ENCODE measurements at places on chromosomes 4 and X.

- DNase-seq = no peak
Measured at GRCh38 chr4:681736-682451, 7.1 kb downstream of the SLC49A3 start.

GRCh38 chrX:28487818-28488217, 99.4 kb upstream of the IL1RAPL1 start:
- DNase-seq = no peak

GRCh38 chr4:133129237-133129636, 19.9 kb upstream of the PCDH10 start:
- no peak for DNase-seq

GRCh38 chr4:120096508-120097297, 30.1 kb upstream of the MAD2L1 start:
- DNase-seq = no peak

DNA sequence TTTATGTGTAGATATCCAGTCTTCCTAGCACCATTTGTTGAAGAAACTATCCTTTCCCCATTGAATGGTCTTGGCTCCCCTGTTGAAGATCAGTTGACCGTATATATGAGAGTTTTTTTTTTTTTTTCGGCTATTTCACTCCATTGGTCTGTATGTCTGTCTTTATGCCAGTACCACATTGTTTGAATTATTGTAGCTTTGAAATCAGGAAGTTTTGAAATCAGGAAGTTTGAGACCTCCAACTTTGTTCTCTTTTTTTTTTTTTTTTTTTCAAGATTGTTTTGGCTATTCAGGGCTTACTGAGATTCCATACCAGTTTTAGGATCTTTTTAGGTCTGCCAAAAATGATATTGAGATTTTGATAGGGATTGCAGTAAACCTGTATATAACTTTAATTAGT, 4.3 kb upstream of the SCD5 start:
- peak; percentile 30 for DNase-seq

DNA sequence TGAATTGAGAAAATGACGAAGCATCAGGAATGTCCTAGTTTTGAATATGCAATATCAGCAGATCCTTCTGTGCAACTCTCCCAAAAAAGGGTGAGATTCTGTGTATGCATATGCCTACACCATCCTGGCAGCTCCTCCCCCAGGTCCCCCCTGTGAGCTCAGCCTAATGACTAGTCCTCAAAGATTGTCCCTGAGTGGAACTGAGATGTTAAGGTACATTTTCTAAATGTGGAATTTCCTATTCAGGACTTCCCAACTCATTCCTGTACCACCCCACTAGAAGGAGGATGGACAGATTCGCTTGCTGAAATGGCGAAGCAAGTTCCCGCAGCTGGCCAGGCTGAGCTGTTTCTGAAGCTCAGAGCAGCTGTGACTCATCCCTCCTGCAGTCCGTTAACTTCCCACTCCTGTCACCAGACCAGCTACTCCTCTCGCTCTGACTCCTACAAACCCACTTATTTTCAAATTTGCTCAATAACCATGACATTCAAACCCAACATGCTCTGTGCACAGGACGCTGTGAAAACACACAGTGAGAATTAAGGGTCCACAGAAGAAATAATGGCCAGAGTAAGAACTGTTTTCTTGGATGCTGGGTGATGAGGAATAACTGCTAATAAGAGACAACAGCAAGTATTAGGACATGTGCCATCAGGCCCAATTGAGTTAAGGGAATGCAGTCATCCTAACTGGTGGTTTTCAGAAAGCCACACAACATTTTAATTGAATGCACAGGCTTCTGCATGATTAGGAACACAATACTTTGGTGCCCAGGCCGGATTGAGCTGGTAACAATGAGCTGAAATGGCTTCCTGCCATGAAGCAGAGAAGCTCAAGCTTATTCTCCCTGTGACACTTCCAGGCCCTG, 40.0 kb upstream of the IRF2 start:
- peak; percentile 90 for DNase-seq

DNA sequence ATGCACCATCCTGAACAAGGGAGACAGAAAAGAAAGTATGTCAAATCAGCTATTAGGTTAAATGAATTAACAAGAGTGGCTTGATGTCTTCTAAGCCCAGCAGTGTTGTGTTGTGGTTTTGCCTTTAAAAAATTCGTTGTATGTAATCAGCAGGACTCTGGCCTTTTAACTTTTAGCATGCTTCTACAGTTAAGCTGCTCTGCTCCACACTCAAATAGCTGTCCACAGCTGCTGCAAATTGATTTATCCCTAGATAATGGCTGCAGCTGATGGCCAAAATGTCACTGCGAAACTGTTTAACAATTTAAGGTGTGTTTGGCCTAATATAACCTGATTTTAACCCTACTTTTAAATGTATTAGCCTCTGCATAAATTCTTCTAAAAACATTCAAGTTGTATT, 85.8 kb downstream of the CXXC4 start:
- no peak for DNase-seq

GRCh38 chr4:147108409-147108808, 162.7 kb upstream of the TTC29 start:
- DNase-seq = no peak

- DNase-seq = no peak
Measured at GRCh38 chr4:164614329-164614728, 139.6 kb upstream of the SMIM31 start.

DNA sequence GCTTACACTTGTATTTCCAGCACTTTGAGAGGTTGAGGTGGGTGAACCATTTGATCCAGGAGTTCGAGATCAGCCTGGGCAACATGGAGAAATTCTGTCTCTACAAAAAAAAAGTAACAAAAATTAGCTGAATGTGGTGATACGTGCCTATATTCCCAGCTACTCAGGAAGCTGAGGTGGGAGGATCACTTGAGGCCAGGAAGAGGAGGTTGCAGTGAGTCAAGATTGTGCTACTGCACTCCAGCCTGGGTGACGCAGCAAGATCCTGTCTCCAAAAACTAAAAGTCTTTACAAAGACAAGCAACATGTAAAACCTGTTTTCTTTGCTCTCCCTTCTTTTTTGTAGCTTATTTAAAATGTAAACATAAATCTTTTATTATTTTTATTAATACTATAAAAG, 1156.1 kb downstream of the FAT4 start:
- no peak for DNase-seq

DNA sequence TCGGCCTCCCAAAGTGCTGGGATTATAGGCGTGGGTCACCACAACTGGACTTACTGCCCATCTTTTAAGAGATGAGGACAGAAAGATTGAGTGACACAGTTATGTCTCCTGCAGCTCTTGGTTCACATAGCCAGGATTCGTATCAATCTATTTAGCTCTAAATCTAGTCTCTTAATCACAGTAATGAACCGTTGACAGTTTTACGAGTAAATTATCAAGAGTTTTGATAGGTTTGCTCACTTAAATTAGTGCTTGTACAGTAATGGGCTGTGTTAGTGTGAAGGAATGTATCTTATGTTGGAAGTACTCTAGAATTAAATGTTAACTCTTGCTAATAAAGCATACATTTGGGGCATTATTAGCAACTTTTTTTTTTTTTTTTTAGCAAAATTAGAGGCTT, 105.7 kb downstream of the PTTG2 start:
- DNase-seq = no peak

DNA sequence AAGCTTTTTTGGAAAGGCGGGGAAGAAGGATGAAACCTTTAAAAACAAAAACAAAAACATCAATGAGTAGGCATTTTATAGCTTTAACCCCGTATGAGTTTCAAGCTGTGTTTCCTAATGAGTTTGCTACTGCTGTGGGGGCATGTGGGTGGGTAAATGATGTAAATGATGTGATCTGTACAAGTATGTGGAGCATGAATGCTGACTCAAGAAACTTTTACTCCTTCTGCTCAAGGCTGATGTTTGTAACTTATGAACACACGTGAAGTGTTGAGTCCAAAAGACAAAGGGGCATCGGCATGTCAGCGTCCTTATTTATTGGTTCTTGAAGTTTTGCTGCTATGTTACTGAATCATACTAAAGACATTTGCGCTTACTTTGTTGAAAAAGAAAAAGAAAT, 76.9 kb downstream of the CLCN4 start:
- DNase-seq = no peak

- no peak for DNase-seq
Measured at GRCh38 chr4:152138451-152138850, 377.6 kb upstream of the GATB start.

DNA sequence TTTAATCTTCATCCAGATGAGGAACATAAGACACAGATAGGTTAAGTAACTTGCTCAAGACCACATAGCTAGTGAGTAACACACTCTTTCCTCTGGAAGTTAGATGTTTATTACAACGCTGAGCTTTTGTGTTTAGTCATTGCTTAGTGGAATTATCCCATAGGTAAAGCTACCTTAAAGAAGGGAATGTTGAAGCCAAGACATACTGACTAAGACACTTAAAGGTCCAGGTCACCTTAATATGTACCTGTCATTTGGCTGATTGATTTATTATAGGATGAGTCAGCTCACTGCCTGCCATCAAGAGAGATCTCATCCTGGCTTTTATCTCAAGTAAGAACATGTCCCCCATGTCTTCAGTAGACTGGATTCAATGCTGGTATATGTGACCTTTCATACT, 53.4 kb downstream of the KDR start:
- no peak for DNase-seq

DNA sequence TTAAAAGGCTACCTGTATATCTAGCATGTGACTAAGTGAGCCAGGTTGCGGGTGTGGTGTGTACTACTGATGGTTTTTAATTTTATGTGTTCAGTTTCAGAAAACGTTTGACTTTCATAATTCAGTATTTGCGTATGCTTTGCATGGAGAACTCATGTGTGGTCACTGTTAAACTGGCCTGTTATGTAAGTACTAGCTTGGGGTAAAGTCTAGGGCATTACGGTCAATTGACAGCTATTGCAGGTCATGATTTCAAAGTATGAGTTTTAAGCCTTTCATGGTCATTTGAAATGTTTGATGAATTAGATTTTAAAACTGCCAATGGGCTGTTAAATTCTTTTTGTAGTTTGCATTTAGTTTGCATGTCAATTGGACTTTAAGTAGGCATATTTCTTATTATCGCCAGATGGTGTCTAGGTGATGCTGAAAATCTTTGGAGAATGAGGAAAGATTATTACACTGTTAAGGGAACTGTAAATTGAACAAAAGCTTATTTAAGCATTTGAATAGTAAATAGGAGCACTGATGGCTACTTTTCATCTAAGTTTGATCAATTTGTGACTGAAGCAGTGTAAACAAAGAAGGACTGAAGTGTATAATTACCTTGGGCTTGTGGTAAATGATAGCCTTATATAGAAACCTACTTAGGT, 563.4 kb downstream of the DACH2 start:
- DNase-seq = no peak

- no peak for DNase-seq
Measured at GRCh38 chr4:93285346-93285745, 543.2 kb upstream of the ATOH1 start.

DNA sequence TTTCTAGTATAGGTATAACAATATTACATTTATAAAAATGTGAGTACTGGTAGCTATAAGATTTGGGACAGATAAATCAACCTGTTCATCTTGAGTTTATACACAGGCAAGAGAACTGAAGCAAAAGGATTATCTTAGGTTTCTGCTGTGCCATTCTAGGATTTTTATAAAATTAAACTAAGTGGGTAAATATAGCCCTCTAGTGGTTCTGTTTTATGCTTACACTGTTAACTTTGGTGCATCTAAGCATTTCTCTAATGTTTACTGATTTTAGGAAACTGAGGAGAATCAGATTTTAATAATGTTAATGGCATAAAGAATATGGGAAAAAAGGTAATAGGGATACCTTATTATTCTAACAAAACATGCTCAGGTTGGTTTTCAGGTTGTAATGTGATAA, 1.1 kb upstream of the RRH start:
- DNase-seq = peak; percentile 42

- no peak for DNase-seq
Measured at GRCh38 chrX:152138388-152138784, at the start of gene MAGEA10. Gene MAGEA10, minus strand, starts transcription at chrX:152138577. Its CDS starts 2,957 bp downstream, at chrX:152135620.

DNA sequence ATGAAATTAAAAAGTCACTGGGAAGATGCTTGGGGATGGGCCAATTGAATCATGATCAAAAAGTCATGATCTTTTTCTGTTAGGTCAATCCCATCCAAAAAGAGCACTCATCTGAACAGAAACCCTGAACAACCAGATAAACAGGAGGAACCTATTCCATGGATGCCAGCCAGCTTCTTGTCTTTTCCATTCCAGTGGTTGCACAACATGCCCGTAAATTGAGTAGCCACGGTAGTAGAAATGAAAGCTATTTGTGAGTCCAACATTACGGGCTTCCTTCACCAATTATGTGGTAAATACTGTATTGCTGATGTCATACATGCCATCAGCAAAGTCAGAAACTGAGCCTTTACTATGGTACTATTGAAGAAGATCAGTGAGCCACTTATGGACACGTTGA, 982.4 kb upstream of the HS3ST1 start:
- DNase-seq = no peak

- DNase-seq = no peak
Measured at GRCh38 chrX:39953879-39954278, 143.9 kb downstream of the BCOR start.

GRCh38 chr4:156781852-156782251, 189.7 kb downstream of the PDGFC start:
- no peak for DNase-seq

DNA sequence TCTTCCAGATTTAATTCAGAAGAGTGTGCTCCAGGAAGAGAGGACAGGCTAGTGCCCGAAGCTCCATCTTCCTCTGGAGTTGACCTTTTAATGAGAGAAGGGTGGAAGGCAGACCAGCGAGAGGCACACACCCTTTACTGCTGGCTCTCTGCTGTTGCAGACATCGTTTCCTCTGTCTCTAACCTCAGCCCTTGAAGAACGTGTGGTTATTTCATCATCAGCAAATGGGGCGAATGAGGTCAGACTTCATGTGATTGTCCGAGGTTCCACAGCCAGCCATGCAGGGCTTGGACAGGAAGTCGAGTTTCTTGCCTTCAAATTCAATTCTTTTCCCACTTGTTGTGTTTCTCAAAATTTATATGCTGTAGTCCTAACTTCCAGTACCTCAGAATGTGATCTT, 155.2 kb upstream of the MSX1 start:
- peak; percentile 77 for DNase-seq

DNA sequence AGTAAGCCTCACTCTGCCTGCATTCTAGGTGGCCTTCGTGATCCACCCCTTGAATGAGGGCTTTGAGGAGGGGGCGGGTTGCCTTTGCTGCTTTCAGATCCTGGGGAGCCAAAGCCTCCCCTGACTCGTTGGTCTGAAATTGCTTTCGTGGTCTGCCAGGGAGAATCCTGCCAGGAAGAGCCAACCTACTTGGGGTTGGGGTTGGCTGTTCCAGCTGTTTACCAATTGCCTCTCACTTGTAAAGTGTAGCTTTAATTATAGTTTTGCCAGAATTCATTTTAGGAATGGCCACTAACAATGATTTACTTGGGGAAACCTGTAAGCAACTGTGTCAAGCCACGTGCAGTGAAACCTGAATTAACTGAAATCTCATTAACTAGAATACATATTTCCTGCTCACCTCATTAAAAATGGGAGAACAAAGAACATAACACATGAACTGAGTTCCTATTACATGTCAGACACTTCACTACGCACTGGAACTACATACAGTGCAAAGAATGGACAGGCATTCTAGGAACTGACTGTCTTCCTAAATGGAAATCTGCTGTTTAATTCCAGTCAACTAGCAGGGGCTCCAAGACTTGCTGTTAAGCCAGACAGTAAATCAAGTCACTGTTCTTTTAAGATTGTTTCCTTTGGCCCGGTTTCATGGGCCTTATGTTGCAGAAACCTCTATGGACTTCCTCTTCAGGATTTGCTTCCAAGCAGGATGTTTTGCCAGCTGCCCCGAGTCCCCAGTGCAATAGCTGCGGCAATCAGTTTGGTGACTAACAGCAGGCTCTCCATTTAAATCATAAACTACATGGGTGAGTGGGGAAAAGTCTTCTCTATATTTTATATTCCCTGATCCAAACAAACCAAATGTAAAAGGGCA, 16.4 kb upstream of the NKRF start:
- no peak for DNase-seq

GRCh38 chr4:110989125-110989524, 366.2 kb upstream of the PITX2 start:
- no peak for DNase-seq
